ENCODE measurements at places on chromosomes 3 and 15.

DNA sequence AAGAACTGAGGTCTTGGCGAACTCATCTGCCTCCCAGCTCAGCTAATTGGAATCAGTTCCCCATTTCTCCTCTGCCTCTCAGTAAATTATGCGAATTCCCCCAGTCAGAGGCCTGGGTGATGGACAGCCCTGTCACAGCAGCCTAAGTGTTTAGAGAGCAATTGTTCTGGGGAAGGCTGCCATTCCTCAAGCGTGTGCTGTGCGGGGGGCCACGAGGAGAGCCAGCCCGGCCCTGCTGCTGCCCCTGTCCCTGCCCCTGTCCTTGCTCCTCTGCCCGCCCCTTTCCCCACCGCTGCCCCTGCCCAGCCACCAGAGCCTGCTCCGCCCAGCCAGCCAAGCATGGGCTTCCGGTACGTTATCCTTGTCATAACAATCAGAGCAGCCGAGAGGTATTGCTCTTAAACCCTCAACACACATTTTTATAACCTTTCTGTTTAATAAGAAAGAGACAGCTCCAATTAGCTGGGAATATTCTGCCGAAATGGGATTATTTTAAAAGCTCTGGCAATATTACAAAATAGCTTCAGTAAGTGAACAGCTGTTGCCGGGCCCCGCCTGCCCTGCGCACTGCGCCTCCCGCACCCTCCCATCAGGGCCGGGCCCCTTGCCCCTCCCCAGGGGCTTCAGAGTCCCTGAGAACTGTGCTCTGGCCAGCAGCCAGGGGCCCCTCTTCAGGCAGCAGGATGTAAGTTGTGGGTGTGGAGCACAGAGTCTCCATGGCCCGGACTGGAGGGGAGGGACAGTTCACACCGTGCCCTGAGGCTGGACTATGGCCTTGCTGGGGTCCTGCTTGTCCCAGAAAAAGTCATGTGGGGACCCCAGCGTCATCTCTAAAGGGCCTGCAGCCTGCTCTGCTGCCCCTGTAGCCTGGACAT lies 12.4 kb upstream of the CACNA2D2 start:
- no peak for DNase-seq

GRCh38 chr3:59908280-59908679 lies 858.5 kb upstream of the CFAP20DC start:
- no peak for DNase-seq

DNA sequence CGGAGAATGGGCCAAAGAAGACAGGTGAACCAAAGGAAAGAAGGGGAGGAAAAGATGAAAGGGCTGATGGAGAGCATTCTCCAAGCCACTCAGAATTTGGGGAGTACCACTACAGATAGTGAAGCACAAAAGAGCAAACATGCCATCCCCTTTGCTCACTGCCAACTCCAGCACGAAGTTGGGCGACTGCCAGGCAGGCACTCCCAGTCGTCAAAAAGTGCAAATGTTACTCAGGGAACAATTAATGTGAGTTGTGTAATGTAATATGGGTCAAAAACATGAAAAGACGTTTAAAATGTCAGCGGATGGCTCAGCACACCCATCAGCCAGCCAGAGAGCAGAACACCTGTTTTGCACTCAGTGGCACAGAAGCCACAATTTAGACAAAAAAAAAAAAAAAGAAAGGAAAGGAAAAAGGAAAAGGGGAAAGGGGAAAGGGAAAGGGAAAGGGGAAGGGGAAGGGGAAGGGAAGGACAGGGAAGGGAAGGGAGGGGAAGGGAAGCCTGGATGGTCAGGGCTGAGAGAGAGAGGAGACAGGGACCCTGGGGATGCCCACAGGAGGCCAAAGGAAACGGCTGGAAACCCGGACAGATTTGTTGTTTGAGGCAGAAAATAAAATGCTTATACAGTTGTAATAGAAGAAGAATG lies 82.7 kb downstream of the COL8A1 start:
- DNase-seq = no peak

DNA sequence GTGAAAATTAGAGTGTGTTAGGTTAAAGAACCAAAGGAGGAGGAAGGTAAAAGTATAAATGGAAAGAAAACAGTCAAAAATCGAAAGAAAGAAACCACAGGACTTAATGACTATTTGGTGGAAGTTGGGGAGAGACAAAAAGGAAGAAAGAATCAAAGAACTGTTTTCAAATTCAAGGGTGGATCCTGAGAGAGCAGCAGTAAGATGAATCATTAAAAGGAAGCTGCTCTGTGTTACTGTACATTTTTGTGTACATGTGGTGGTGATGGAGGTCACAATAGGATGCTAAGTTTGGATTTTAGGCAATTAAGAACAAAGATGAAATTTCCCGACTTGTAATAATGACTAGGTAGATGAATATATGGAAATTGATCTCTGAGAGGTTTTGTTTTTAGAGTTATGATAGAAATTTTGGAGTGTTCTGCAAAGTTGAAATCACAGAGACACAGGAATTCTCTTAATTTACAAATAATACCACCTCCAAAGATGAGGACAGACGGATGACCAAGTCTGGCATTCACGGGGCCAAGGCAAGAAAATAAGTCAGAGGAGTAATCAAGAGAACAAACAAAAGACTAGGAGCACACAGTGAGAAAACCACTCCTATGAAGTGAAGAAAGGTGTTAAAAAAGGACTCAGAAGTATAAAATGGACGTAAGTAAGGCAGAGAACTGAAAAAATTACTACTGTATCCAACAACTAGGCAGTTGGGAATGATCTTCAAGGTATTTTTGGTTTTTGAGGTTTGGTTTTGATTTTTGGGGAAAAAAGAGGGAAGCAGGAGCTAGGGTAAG lies 7.1 kb downstream of the DHX36 start:
- DNase-seq = no peak

DNA sequence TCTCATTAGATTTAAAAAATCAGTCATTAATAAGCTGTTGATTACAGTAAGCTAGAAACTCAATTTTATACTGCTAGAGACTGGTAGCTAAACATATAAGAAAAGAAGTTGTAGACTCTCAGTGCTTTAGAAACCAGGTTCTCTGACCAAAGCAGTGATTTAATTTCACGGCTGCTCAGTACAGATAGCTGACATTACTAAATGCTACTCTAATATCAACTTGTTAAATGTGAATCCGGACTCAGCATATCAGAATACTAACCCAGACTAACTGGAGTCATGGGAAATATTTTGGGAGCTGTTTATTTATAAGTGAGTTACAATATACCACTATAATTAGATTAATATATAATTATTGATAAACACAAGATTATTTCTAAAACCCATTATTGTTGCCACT lies 80.4 kb downstream of the NEDD4 start:
- no peak for DNase-seq

DNA sequence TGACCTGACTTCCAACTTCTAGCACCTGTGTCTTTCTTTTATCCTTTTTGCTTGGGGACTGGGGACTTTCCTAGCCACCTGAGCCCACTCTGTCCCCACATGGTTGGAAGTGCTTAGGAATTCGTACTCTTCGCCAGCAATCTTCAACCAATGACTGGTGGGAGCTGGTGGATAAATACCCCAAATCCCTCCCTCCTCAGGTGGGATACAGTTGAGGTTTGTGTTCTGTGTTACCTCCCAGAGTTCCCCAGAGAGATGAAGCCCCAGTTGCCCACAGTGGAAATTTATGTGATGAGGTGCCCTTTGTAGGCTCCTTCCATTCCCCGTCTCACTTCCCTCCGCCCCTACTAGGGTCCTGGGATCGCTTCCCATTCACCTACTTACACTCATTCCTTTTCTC lies 40.1 kb upstream of the CFAP161 start:
- no peak for DNase-seq

- no peak for DNase-seq
Measured at GRCh38 chr15:25057574-25057973, 102.8 kb downstream of the SNRPN start.

DNA sequence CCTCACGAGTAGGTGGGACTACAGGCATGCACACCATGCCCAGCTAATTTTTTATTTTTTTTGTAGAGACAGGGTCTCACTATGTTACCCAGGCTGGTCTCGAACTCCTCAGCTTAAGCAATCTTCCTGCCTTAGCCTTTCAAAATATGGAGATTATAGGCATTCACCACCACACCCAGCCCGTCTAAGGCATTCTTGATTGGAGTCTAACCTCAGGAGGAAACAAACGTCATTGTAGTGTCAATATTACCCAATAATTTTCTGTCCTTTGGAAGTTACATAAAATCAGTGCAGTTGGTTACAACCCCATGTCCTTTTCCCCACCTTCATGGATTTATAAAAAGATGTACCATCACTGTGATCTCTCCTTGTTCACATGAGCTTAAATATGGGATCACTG lies 41.8 kb downstream of the TIMP4 start:
- DNase-seq = no peak

DNA sequence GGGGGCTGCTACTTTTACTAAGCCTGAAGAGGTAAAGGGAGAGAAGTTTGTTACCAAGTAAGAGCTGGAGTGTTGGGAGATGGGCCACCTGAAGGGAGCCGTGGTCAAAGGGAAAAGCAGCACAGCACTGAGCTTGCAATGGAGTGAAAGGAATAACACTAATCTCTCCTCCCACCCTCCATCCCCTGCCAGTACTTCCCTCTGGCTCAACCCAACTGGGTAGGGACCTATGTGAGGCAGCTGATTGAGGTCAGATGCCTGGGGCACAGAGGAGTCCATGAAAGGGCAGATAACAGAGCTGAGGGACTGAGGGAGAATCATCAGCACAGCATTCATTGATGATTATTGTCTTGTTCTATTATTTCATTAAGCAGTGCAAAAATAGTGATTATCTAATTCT lies 212.4 kb upstream of the TBC1D5 start:
- DNase-seq = no peak

DNA sequence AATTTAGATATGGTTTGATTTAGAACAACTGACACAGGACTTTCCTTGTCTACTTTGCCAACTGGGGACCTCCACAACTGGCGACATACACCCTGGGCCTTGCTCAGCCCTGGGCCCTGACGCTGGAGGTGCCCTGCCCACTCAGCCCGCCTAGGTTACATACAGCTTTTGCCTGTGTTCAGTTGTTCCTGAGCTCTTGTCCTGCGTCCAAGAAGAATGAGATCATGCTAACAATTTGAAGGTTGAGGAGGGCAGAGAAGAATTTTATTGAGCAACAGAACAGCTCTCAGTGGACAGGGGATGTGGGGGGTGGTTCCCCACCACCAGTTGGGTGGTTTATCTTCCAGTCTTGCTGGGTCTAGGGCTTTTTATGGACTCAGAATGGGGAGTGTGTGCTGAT lies 67.9 kb downstream of the IQCH start:
- DNase-seq = no peak

GRCh38 chr3:141538568-141539240 lies 51.9 kb downstream of the RASA2 start:
- no peak for DNase-seq

DNA sequence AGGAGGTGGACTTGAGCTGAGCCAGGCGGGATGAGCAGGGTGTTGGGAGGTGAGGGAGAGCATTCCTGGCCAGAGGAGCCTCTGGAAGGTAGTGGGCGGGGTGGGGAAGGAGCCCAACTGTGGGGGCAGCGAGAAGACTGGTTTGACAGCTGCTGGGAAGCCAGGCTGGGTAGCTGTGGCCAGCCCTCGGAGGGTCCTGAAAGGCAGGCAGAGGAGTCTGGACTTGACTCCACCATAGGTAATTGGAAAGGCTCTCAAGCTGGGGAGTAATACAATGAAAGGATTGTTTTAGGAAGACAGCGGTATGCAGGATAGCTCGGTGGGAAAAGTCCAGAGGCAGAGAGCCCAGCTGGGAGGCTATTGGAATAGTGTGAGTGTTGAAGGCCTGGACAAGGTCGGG lies 17.2 kb downstream of the EPHB3 start:
- no peak for DNase-seq

DNA sequence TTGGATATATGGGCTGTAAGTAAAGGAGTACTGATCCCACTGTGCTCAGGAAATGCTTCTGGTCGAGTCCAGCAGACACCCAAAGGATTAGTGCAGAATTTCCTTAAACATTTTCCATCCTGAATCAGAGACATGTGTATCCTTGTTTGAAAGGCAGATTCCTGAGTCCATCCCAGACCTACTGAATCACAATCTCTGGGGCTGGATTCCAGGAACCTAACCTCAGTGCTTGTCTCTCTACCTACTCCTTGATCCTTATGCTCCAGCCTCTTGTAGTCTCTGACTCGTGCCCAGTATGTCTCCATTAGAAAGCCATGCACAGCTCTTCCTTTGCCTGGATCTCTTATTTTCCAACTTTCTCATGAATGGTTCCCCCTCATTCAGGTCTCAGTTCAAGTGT lies 585.8 kb downstream of the NLGN1 start:
- peak; percentile 51 for DNase-seq

DNA sequence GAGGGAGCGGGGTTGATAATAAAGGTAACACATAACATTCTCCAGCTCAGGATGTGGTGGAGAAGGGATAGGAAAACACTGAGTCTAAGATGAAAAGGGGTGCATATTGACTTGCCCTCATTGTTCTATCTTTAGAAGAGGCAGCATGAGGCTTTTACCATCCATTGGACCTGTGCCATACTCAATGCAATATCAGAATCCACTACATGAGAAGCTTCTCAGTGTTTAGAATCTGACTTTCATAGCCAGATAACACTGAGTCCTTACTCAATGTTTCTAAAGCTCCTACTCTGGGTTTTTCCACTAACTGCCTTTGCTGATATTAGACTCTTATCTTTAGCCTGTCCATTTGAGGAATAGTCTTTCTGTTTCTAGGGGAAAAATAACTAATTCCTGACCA lies 24.3 kb upstream of the GADL1 start:
- DNase-seq = no peak

GRCh38 chr3:120650311-120650710 lies 31.7 kb downstream of the HGD start:
- no peak for DNase-seq
